ENCODE measurements at places on chromosomes 2 and 18.

GRCh38 chr2:216335252-216335651 is 37.0 kb downstream of the MARCHF4 start:
- DNase-seq = no peak

- no peak for DNase-seq
Measured at GRCh38 chr2:23561088-23561487, 176.1 kb downstream of the KLHL29 start.

DNA sequence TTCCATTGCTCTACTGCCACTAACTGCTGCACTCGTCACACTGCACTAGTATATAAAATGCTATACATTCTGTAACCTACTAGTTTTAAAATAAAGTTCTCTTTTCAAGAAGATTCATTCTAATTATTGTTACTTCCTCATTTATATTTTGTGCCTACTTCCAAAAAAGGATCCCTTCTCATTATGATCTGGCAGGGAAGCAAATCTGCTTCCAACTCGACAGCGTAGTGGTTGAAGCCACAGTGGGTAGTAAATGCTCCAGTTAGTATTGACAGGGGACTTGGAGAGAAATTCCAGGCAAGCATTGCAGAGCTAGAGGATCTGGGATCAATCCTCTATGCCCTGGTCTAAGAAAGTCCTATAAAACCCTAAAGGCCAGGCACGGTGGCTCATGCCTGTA is 53.3 kb upstream of the AP1S3 start:
- no peak for DNase-seq

GRCh38 chr2:54206596-54206995 is 49.4 kb downstream of the TSPYL6 start:
- DNase-seq = no peak

GRCh38 chr2:10305254-10305635 is 2.5 kb downstream of the HPCAL1 start:
- DNase-seq = no peak

- no peak for DNase-seq
Measured at GRCh38 chr18:79788734-79789085, 9.0 kb upstream of the KCNG2 start.
